Fibroblast of lung (primary cell): ENCODE measurements at places on chromosomes 2 and 18. TPM values are rescaled to one million over a fixed set of nuclear protein-coding genes. Genes with fewer than 3 reads are reported as not detected.

The GBX2 gene
- not detected in 2 replicates for total RNA-seq

The POTEJ gene
- not detected in 2 replicates for total RNA-seq

DNA sequence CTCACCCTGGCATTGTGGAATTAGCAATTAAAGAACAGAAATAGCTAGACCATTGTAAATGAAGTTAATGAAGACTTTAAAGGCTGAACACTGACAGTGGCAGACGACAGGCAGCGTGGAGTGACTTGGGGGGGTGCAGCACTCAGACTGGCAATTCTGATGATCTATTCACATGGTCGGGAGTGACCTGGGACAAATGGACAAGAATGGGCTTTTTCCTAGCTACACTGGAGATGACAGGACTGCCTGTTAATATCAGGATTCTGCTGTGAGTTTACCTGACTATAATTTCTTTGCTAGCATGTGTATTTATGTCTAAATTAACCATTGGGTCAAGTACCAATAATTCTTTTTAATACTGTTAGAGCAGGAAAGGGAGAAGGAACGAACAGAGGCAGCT is 199.6 kb downstream of the FBXO15 start:
- DNase-seq, result no peak

The PLA2R1 gene
- total RNA-seq, result 3.1 and 8.3 TPM in 2 replicates

The DES gene
- total RNA-seq, result 34.7 and 69.3 TPM in 2 replicates

GRCh38 chr2:112701052-112701451 is 19.8 kb upstream of the NT5DC4 start:
- DNase-seq, result peak; percentile 40

DNA sequence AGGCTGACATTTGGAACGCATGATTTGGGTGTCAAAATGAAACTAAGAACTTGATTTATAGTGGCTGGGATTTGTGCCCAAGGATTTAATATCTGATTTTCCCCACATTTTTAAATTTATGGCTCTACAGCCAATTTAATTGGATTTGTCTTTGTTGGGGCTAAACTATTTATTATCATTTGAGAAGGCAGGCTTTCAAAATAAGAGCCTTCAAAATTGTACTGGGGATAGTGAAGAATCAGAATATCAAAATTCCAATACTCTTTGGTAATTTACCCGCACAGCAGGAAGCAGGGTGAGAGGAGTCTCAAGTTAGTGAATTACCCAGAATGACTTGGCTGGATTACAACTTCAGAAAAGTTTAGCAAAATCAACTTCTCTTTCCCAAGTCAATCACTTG is 278.1 kb downstream of the LRATD1 start:
- no peak for DNase-seq

DNA sequence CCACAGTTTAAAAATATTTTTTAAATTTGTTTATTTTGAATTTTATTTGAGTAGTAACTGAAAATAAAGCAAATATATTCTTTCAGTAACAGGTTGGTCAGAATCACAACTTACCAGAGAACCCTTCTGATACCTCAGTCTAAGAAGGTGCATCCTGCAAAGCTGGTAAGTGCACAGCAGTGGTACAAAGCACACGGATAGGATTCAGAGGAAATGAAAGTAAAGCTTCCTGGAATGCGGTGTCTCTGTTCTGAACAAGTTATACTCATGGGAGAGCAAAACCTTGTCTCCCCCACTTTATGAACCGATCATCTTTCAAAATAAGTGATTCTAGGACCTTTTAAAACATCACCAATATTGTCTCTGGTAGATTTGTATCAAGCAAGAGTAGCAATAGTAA is 398.3 kb downstream of the TMX3 start:
- peak; percentile 38 for DNase-seq

DNA sequence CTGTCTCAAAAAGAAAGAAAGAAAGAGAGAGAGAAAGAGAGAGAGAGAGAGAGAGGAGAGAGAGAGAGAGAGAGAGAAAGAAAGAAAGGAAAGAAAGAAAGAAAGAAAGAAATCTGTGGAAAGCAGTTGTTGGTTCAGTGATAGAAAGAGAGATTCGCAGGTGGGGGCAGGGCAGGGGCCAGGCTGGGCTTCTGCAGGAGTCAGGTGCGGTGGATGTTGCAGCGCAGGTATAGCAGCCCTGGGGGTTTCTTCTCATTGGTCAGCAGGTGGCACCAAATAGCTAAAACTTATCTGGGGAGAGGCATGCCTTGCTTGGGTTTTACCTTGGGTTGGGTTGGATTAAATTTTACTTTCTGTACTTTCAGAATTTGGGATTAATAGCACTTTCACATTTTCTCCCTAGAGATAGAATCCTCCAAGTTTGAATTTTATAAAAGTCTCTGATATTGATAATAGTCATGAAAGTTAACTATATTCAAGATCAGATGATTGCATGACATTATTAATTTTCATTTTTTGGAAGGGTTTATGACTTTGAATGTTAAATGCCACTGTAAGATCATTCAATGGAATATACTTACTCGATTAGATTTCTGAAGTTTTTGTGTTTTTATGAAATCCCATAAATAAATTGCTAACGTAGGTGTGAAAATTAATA is 66.6 kb downstream of the SPTBN1 start:
- peak; percentile 61 for DNase-seq

DNA sequence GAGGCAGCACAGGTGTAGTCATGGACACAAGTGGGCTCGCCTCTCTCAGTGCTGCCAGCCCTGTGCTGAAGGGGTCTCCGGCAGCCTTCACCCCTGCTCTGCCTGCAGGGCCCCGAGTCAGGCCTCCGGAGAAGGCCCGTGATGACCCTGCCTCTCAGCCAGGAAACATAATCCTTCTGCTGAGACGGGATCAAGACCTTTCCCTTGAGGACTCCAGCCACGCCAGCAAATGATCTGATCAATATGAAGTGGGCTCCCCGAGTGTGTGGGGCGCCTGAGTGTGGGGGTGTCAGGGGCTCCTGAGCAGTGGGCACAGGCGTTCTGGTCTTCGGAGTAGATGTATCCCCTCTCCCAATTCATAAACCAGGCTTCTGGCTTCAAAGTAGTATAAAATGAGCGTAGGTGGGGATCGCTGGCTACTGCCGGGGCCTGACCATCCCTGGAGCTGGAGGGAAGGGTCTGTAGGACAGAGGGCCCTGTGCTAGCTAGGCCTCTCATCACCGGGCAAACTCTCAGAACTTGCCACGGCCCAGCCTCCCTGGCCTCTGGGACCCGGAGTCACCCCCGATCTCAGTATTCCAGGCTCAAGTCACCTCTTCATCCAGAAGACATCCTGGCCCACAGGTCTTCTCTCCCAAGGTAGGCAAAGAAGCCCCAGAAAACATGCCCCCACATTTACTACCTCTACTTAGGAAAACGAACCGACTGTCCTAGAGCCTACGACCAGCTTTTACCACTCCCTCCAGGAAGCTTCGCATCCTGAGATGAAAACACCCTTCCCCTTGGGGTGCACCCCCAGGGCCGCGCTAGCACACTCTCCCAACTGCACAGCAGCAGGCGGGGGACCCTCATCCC is 33.6 kb downstream of the CRACDL start:
- no peak for DNase-seq
